LNCaP clone FGC (cell line): ENCODE measurements at places on chromosomes 13 and 19.

GRCh38 chr19:622666-623065 is 10.7 kb downstream of the POLRMT start:
- DNase-seq, result no peak

DNA sequence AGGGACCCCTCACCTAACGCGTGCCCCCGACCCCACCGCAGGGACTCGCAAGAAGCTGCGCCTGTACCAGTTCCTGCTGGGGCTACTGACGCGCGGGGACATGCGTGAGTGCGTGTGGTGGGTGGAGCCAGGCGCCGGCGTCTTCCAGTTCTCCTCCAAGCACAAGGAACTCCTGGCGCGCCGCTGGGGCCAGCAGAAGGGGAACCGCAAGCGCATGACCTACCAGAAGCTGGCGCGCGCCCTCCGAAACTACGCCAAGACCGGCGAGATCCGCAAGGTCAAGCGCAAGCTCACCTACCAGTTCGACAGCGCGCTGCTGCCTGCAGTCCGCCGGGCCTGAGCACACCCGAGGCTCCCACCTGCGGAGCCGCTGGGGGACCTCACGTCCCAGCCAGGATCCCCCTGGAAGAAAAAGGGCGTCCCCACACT is 4.7 kb upstream of the MYBPC2 start:
- DNase-seq, result no peak

DNA sequence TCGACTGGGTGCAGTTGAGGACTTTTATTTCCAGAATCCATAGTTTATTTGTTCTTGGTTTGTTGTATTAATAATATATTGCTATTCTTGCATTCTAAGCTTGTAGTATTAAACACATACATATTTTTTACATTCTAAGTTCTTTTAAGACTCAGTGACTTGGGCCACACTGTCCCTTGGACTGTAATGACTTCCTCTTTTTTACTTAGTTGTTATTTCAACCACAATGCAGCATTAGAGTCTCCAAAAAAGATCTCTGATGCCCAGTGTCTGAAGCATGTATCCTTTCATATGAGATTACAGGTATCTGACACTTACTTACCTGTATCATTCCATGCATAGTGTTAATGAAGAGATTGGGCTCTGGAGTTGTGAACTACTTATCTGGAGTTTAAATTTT is 864.9 kb upstream of the PCDH20 start:
- no peak for DNase-seq

- DNase-seq, result no peak
Observed at GRCh38 chr13:112131713-112132113, 64.8 kb downstream of the SOX1 start.

DNA sequence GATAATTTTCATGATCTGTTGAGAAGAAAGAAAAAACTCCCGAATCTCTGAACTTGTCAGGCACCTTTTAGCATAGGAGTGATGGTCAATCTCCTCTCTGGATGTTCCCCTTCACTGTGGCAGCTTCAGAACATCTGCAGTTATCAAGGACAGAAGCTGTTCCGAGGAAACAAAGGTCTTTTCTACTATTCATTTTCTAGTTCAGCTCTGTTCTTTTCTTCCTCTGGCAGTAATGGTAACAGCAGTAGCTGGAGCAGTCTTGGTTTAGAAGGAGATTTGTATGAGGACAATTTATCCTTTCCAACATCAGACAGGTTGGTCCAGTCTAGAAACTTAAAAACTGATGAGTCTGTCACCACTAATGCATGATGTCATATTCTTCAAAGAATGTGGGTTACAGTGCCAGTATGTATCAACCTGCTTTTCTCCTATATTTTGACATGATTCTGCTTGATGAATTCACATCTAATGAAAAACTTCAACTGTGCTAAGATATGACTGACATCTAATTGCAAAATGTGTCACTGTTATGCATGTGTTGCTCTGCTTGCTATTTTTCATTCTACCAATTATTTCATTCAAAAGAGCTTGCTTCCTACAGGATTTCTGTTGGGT is 41.0 kb downstream of the AKAP11 start:
- DNase-seq, result no peak
